Activated T-helper 17 cell treated with anti-CD3 and anti-CD28 coated beads, Interleukin-2, amount 50 U/mL, for 72 hours (primary cell): ENCODE measurements at places on chromosomes 4 and X.

DNA sequence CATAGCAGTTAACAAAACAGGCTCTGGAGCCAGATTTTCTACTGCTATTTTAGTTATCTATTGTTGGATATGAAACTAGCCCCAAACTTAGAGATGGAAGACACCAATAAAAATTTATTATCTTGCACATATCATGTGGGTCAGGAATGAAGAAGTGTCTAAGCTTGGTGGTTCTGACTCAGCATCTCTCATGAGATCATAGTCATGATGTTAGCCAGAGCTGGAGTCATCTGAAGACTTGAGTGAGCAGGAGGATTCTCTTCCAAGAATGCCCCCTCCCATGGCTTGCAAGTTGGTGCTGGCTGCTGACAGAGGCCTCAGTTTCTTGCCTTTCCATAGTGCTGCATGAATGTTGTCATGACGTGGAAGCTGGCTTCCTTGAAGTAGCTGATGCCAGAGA lies 68.2 kb upstream of the TAPT1 start:
- ATAC-seq, result no peak
- H3K4me1 ChIP-seq, result no peaks in the 10 kb centered on the region
- no peak overlapping the region for H3K4me3 ChIP-seq
- H3K36me3 ChIP-seq, result no peaks in the 10 kb centered on the region
- no peak overlapping the region for H3K27ac ChIP-seq
- peaks cover 10% of the 10 kb centered on the region for H3K27me3 ChIP-seq

DNA sequence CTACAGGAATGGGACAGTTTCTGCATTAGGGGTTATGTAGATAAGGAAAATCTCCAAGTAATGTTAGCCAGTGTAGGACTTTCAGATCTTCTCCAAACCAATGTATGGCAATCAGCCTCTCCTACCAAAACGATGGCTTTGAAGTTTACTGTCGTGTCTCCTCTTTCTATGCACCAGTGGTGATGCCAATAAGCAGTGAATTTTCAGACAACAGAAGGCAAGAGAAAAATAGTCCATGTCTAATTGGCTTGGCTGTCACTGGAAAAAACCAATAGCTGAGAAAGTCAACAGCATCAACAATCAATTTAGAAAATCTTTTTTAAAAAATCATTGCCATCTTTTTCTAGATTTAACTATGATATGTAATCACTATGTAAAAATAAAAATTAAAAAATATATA lies 35.0 kb downstream of the LIMCH1 start:
- H3K27ac ChIP-seq, result no peak overlapping the region
- no peak overlapping the region for H3K4me3 ChIP-seq
- H3K4me1 ChIP-seq, result no peaks in the 10 kb centered on the region
- H3K36me3 ChIP-seq, result no peaks in the 10 kb centered on the region
- no peak for ATAC-seq
- H3K27me3 ChIP-seq, result no peaks in the 10 kb centered on the region

GRCh38 chr4:137495578-137495977 lies 36.7 kb downstream of the PCDH18 start:
- no peaks in the 10 kb centered on the region for H3K4me1 ChIP-seq
- no peak overlapping the region for H3K27ac ChIP-seq
- peaks cover 2% of the 10 kb centered on the region for H3K27me3 ChIP-seq
- H3K36me3 ChIP-seq, result no peaks in the 10 kb centered on the region
- ATAC-seq, result no peak
- no peak overlapping the region for H3K4me3 ChIP-seq

DNA sequence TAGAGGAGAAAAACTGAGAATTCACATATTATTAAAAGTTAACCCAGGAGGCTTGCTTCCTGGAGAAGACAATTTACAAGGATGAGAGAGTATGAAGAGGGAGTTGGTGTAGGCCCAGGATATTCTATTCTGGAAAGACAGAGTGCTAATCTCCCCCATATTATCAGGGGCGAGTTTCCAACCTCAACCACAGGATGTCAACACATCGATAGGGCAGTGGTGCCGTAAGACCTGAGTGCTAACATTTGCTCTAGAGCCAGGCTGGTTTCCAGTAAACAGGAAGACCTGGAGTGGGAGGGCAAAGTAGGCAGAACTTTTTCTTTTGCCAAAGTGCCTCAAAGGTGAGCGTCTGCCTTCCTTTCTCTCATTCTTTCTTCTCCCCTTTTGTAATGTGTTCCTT lies 2.8 kb upstream of the AWAT1 start:
- no peaks in the 10 kb centered on the region for H3K36me3 ChIP-seq
- H3K4me1 ChIP-seq, result no peaks in the 10 kb centered on the region
- no peak overlapping the region for H3K4me3 ChIP-seq
- ATAC-seq, result no peak

GRCh38 chr4:44978020-44978419 lies 251.7 kb upstream of the GNPDA2 start:
- H3K4me3 ChIP-seq, result no peak overlapping the region
- H3K27me3 ChIP-seq, result no peaks in the 10 kb centered on the region
- H3K4me1 ChIP-seq, result no peaks in the 10 kb centered on the region
- no peaks in the 10 kb centered on the region for H3K36me3 ChIP-seq
- ATAC-seq, result no peak

DNA sequence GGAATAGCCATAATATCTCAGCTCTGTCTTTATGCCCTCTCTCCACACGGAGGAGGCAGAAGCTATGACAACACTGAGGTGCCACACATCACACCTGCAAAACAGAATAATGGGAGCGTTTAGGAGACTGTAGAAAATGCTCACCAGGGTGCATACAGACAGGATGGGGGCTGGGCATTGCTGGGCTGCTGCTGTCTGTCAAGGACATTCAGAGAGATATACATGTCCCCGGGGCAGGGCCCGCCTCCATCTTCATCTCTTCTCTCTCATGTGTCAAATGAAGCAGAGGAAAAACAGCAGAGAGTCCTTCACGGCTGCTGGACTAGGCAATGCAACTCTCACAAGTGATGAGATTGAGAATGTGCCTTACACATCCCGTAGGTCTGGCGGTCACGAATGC lies 65.3 kb upstream of the DHRSX start:
- H3K36me3 ChIP-seq, result no peaks in the 10 kb centered on the region
- H3K4me1 ChIP-seq, result no peaks in the 10 kb centered on the region
- ATAC-seq, result no peak
- no peaks in the 10 kb centered on the region for H3K27me3 ChIP-seq
- no peak overlapping the region for H3K27ac ChIP-seq

DNA sequence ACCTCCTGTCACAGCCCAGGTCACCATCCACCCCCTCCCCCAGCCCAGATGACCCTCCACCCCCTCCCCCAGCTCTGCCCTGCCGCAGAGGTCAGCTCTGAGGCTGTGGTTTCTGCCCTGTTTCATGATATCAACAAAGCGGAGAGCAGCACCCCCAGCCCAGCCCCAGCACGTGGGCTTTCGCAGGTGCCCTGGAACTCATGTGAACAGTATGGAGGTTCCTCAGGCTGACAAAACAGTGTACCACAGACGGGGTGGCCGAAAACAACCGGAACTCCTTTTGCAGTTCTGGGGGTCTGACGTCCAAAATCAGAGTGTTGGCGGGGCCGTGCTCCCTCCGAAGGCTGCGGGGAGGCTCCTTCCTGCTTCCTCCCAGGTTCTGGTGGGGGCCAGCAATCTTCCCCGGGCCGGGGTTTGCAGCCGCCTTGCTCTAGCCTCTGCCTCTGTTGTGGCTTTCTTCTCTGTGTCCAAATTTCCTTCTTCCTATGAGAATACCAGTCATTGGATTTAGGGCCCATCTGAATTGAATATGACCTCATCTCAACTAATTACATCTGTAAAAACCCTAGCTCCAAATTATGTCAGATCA lies 7.9 kb upstream of the PSAPL1 start:
- no peaks in the 10 kb centered on the region for H3K36me3 ChIP-seq
- H3K4me1 ChIP-seq, result no peaks in the 10 kb centered on the region
